ENCODE measurements at places on chromosomes 7 and 10.
A peak's percentile ranks its signal among the peaks of the same experiment; 100 is the strongest.

GRCh38 chr7:2598154-2598823 lies 33.5 kb upstream of the TTYH3 start:
- no peak for DNase-seq

DNA sequence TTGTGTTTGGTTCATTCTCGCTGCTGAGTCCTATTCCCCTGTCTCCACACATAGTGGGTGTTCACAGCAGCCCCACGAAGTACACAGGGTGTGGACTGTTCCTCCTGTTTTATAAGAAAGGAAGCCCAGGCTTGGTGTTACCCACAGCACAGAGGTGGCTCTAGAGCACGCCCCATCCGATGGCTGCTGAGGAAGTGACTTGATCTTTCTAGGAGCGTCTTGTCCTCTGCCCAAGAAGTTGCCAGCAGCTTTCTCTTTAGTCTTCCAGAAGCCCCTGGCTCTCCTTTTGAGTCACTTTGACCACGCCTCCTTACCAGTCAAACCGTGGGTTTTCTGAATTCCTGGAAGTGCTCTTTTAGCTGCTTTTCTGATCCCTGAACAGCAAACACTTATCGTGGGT lies 94.0 kb downstream of the GRK5 start:
- DNase-seq: no peak

DNA sequence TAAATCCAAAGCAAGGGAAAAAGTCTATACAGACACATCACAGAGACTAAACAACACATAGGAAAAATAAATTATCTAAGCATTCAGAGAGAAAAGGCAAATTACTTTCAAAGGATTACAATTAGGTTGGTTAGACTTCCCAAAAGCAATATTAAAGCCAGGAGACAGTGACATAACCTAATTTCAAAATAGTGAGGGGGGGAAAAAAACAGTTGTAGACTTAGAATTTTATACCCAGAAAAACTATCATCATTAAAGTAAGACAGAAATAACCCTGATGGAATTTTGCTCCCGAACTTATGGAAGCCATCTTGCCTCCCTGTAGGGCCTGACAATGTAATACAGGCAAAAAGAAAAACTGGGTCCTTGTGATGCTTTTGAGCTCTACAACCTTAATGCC lies 18.4 kb downstream of the CRPPA start:
- DNase-seq: no peak

- no peak for DNase-seq
Observed at GRCh38 chr7:149624006-149624405, 126.4 kb upstream of the ZNF746 start.

DNA sequence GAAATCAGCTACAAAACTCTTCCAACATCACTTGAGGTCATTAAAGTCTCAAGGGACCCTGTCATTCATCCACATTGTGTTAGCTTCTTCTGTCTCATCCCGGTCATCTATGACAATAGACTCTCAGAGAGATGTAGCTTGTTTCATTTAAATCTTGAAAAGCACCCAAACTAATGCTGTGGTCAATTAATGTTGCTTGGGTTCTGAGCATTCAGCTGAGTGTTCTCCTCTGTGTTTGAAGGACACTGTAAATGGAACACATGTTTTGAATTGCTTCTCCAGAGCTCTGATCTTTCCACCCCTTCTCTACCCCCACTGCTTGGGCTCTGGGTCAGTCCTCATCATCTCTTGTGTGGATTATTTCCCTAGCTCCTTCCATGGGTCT lies 19.6 kb upstream of the ADD3 start:
- no peak for DNase-seq

DNA sequence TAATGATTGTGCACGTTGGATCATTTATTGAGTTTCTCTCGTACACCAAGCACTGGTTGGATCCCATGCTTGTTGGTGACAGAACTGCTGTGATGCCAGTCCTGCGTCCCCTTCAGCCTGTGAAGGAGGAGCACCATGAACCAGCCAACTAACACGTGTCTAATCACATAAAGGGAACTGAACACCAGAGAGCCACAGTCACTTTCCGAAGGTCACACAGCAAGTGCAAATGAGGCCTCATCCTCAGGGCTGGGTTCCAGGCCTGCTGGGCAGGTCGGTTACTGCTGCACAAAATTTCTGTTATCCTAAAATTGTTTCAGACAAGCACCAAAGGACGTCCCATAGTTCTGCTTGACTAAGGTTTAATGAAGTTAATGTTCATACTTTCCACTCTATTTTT lies 332.0 kb upstream of the ZNF32 start:
- no peak for DNase-seq

- DNase-seq: no peak
Observed at GRCh38 chr10:45227456-45227855, 88.0 kb downstream of the OR13A1 start.

DNA sequence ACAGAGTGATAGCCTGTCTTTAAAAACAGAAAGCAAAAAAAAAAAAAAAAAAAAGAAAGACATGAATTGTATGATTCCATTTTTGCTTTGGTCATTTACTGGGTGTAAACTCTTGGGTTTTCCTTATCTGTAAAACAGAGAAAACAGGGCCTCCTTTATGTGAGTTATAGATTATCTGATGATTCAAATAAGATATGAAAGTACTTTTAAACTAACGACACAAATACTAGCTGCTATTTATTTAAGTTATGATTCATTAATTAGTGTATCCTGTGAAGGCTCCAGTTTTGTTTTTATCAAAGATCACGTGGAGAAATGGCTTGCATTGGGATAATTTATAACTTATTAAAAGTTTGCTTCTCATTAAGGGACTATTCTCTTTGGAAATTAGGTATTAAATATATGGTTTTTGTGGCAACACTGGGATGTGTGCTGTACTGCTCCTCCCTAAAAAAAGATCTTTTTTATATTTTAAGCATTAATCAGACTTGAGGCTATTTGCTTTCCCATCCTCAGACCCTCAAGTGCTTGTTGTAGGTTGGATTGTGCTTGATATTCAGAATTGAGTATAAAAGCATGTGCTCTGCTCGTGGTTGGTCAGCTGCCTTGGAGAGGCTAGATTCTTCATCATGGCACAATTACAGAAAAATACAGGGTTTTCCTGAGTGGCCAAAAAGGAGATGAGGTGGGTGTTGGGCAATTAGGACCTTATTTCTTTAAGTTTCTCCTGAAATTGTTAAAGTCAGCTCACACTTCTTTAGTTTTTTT lies 39.9 kb downstream of the NRG3 start:
- no peak for DNase-seq

DNA sequence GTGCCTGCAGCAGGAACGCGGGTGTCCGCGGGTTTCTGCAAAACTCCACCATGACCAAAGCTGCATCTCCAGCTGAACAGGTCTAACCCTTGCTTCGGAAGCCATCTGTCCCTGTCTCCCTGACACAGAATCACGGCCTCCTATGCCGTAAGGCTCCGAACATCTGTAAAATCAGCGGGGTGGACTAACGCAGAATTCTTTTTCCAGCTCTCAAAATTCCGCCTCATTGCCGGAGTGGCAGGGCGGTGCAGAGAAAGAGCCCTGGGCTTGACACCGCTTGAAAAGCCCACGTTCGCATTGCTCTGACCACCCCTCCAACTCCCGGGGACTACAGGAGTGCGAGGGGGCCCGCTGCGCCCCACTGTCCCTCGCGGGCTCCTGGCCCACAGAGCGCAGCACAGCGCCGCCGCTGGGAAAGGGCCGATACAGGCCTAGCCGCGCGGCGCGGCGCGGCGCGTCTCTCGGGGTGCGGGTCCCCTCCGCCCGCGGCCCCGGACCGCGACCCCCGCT lies 409 bp downstream of the DNMBP start:
- peak; percentile 1 for DNase-seq
